RPMI7951 (cell line): ENCODE measurements at places on chromosomes 4 and X.

GRCh38 chr4:104531390-104531789 lies 36.7 kb upstream of the CXXC4 start:
- no peak for DNase-seq

DNA sequence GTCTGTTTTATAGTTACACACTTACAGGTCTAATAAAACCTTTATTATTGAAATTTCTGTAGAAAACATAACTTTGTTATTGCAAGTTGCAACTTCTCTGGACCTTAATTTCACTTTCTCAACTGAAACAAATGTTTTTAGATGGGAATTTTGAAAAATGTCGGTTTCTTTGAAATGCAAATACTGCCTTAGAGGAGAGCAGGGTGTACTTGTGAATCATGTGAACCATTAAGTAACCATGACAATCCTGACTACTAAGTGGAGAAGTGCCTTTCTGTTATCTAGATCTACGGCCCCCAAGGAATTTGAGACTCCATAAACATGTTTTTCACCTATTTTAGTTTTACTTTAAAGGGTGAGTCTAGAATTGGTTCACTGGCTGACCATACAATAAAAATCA lies 8.5 kb upstream of the ARMCX2 start:
- no peak for DNase-seq

DNA sequence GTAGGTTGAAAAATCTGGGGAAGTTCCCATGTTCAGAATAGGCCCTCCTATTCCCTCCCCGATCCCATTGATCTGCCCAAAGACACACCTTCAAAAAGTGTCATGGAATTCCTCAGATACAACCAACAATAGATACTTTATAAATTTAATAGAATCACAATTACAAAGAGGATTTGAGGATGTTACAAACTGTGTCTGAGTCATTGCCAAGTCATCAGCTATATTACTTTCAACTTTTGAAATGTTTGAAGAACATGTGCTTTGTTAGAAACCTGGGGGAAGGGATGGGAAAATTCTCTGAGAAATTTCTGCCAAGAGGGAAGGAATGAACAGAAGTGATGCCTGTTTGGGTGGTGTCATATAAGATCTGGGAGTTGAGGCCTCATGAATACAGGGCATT lies 46.7 kb downstream of the KCNIP4 start:
- peak; percentile 32 for DNase-seq

GRCh38 chr4:141501931-141502330 lies 134.5 kb upstream of the IL15 start:
- DNase-seq: no peak

DNA sequence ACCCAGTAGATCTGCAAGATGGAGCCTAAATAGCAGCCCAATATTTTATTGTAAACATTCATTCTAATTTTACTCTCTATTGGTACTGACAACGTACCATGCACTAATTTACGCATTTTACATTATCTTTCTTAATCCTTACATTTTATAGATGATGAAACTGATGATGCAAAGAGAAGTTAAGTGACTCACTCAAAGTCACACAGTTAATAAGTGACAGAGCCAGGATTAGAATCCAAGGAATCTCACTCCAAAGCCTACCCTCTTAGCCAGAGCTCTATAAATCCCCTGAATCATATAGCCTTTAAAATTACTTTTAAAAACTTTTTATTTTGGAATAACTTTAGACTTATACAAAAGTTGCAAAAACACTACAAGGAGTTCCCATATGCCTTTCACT lies 37.6 kb downstream of the PHKA1 start:
- DNase-seq: no peak

DNA sequence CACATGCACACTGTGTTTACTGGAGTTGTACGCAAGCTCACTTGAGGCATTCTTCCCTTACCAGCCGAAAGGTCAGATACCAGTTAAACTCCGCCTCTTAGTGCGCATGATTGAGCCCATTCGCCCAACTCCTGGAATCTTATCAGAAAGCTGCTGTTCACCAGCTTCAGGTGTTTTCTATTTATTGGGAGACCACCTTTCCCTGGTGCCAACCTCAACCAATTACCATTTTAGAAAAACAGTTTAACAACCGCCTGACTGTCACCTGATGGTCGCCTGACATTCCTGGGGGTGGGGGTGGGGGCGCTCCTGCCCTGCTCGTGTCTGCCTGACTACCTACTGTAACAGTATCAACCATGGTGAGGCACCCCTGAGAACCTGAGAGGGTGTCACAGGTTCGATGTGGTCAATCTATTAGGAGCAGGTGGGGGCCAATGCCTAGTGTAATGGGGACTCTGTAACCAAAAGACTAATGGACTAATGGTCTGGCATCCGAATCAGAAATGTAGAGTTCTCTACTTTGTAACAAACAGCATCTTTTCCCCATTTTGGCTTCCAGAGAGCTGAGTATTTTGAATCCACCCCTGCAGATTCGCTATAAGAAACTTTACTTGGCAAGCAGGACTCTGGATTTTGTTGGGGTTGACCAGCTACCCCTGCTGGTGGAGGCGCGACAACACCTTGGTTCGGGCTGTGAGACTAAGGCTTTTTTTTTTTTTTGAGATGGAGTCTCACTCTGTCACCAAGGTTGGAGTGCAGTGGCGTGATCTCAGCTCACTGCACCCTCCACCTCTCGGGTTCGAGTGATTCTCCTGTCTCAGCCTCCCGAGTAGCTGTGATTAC lies 58.2 kb upstream of the ZNF157 start:
- DNase-seq: peak; percentile 69

- peak; percentile 66 for DNase-seq
These were observed 3.7 kb upstream of the C4orf36 start for GRCh38 chr4:86895692-86896488.

- DNase-seq: peak; percentile 47
These were observed 1.1 kb downstream of the ZCCHC18 start for GRCh38 chrX:104113222-104113965.

GRCh38 chr4:118758293-118758692 lies 73.1 kb downstream of the METTL14 start:
- no peak for DNase-seq

DNA sequence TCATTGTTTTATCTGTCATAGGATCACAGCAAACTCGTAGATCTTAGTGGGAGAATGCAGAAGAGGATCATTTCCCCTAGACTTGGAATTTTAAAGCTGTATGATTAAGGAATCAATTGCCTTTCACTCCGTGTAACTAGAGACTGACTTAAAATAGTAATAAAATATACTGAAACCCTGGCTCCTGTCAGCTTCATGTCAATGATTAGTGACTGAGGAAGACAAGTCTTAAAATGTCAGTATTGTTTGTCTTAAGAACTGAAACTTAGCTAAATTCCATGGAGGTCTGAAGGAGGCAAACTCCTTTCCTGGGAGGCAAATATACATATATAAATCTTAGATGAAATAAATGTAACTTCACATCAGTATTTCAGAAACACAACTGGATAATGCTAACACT lies 1016.7 kb upstream of the PCDH10 start:
- DNase-seq: no peak

DNA sequence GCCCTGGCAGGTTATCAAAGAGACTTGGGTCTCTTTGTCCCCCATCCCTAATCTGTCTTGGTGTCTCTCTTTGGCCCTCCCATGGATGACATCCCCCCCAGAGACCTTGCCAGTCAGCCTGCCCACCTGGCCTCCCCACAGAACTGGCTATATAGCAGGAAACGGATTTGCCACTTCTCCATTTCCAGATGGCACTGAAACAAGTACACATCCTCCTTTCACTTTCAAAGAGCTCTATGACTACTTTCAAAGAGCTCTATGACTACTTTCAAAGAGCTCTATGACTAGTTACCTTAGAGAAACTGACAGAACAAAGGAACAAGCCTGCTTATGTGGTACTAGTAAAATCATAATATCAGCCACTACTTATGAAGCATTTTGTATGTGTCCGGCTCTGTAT lies 175.3 kb downstream of the MAML3 start:
- no peak for DNase-seq

- DNase-seq: no peak
These were observed 372.8 kb downstream of the IL1RAPL1 start for GRCh38 chrX:28960063-28960462.

DNA sequence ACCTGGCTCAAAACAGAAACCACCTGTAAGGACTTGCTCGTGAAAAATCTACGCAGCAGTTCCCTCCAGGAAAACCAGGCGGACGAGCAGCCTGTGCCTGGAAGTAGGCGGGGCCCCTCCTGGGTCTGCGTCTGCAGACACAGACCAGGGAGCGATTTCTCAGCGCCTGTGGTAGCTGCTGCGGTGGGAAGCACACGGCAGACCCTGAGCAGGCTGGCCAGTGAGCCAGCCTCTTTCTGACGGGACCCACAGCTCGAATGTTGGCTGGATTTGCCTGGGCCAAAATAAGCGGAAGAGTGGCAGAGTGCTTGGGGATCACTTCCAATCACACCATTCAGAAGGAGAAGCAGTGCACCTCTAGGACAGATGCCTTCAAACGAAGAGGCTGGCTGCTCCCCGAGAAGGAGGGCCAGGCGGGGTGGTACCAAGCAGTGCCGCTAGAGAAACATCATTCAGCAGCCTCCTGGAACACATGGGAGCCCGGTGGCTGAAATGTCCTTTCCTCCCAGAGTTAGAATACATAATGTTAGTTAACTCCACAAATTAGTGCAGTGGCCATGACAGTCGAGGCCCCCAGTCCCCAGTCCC lies 85.9 kb downstream of the GATB start:
- DNase-seq: no peak

DNA sequence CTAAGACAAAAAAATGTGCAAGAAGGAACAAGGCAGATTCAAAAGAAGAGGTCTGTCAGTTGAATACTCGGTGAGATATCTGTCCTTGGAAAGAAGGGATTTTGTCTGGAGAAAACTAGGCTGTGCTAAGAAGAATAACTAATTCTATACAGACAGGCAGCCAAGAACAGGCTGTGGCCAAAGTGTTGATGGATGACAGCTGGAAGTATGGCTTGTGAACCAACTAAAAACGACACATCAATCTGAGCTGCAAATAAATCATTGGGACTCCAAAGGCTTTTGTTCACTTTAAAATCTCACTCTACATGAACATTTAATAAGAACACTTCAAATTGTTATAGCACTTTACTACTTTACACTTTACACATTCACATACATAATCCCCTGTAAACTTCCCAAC lies 70.5 kb upstream of the IGSF1 start:
- DNase-seq: no peak

- no peak for DNase-seq
These were observed 35.8 kb downstream of the MBNL3 start for GRCh38 chrX:132452911-132453550.

- peak; percentile 25 for DNase-seq
These were observed 96.2 kb downstream of the UGT8 start for GRCh38 chr4:114694770-114695169.

DNA sequence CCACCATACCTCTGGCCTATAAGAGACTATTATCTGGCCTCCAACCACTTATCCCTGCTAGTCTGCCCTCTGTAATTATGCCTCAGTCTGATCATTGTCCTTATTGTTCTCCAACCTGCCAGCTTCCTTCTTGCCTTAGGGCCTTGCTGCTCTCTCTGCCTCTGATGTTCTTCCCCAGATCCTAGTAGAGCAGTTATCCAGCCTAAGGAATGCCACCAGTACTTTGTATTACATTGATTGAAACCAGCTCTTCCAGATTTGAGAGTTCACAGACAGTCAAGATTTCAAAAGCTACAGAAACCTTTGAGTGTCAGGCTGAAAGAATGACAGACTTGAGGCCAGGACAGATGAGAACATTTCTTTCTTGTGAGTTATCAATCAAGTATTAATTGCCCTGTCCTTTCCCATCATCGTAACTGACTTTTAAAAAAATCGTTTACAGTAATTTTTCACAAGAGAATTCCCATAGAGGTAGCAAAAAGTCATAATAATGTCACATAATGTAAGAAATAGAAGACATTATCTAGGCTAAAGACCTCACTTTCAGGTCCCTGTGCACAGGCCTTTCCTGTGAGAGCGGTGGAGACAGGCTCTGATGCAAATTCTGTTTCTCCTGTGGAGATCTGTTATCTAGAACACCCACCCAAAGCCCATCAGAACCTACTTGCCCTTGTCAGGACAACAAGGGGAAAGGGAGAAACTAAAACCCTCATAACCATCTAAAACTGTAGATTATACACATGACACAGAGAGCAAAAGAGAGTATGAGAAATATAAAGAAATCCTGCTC lies 64.1 kb upstream of the GUCY1A1 start:
- DNase-seq: peak; percentile 32

DNA sequence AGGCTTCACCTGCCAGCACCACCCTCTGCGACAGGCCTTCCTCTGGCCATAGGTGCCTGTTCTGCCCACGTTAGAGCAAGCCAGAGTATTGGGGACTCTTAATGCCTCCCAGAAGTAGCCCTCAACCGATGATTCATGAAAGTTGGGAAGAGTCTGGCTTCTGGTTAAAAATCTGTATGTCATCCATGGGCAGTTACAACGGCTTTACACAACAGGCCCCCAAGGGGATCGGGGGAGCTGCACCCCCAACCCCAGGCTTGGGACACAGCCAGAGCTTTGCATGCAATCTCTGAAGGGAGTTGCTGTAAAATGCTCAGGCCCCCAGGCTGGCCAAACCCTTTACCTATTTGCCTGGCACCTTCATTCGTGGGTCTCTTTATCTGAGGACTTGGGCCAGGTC lies 5.4 kb upstream of the CYTL1 start:
- no peak for DNase-seq

DNA sequence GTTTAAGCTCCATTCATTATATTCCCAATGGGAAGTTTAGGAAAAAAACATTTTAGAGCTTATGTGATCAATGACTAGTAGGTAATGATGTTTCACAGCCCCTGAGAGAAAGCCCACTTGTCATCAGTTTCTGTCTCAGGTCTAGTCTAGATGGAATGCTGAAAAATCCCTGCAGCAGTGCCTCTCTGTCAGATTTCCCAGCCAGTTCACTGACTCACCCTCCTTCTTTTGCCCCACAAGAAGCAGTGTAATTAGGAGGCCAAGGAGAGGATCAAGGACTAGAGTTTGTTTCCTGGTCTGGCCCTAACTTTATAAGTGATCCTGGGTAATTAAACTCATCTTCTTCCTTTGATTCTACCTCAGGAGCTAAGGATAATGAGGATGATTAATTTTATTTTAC lies 118.7 kb upstream of the ANXA3 start:
- DNase-seq: no peak

DNA sequence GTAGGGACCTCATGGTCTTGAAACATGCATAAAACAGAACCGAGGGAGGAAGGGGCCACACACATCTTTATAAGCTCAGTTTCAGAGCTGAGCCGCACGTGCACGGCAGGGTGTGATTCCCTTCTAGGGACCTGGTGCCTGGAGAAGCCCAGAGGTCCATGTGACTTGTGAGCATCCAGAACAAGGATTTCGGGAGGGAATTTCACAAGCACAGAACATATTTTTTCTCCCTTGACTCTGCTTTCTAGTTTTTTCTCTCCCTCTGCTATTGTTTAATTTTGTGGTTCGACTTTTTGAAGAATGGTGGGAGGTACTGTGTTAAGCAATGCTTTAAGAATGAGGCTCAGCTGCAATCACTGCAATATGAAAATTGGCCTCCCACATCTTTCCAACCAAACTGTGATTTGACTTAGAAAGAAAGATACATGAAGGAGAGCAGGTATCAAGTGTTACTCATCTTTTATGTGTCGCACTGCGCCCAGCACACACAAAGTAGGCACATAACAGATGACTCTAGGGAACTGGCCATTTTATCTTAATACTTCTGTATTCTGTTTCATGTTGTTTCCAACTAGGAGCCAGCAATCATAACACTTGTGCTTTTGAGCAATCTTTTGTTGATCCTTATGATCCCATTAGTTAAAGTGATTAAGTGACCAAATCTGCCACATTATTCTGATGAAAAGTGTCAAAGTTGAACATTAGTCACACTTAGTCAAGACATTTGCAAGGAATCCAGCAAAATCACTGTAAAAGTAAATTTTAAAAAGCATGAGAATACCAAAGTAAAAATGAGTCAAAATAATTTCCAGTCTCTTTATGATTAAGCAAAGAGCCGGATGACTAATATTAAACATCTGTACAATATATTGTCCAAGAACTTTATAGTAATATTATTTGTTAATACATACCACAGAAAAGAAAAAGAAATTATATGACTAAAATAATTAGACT lies 86.4 kb downstream of the SHISA3 start:
- no peak for DNase-seq
